ENCODE measurements at places on chromosomes 7 and 10.

DNA sequence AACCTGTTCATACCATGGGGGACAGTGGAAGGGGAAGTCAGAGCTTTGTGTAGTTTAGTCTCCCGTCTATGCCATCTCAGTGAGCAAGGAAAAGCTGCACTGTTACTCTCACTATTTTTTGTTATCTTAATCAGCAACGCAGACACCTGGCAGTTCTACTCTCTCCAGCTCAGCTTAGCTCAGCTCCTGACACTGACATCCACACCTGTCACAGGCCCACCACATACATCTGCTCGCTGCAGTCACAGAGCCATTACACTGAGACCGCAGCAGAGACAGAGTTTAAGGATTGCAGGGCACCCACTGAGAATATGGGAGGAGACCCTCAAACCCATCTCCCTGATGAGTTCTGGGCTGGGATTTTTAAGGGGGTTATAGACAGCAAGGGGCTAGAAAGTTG lies 257.3 kb upstream of the AKR1E2 start:
- DNase-seq, result no peak

DNA sequence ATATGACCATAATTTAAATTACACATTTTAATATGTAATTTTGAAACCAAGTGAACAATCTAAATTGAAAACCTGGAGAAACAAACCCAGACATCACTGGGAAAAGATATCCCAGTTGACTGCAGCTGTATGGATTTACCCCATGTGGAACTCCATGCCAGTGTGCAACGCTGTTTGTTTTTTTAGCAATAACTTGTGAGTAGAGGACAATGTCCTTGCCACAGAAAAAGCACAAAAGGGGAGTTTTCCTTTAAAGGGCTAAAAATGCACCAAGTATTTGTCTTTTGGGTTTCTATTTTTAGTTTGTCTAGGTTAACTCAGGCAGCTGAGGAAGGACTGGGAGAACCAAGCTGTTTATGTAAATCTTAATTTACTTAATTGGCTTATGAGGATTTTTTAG lies 15.1 kb upstream of the COL17A1 start:
- DNase-seq, result no peak

GRCh38 chr7:101775181-101775580 lies 42.2 kb upstream of the CUX1 start:
- DNase-seq, result no peak

DNA sequence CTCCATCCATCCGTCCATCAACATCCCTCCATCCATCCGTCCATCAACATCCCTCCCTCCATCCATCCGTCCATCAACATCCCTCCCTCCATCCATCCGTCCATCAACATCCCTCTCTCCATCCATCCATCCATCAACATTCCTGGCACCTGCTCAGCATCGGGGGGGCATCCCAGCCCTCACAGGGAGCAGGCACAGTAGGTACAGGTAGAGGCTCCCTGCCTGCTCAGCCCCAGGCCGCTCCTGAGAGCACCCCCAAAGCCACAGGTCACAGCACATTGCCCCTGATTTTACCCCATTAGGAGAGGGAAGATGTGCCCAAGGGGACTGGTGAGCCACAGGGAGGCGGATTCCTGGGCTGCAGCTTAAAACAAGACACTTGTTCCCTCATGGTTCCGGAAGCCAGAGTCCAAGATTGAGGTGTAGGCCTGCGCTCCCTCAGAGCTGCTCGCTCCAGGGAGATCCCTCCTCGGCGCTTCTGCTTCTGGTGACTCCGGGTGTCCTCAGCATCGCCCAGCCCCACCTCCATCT lies 21.1 kb upstream of the CFAP46 start:
- no peak for DNase-seq

DNA sequence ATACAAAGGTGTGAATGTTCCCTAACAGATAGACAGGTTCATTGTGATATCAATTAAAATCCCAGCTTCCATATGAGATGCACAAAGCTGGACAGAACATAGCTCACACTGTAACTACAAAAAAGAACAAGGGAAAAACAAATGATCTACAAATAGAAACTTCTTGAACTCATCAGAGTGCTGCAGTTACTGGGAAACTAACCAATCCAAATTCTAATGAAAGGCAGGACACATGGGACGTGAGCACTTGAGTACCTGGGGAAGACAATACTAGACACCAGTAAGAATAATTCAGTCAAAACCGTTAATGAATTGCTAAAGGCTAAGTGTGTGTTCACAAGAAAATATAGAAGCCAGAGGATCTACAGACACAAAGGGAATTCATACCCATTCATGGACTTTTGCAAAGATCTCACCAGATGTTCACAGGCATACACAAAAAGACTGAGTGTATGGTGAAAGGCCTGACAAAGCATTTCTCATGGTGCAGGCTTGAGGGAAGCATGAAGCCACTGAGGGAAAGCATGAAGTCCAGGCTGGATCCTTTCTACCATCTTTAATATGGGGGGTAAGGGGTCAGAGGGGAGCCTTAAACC lies 7.8 kb upstream of the GPR22 start:
- DNase-seq, result no peak

DNA sequence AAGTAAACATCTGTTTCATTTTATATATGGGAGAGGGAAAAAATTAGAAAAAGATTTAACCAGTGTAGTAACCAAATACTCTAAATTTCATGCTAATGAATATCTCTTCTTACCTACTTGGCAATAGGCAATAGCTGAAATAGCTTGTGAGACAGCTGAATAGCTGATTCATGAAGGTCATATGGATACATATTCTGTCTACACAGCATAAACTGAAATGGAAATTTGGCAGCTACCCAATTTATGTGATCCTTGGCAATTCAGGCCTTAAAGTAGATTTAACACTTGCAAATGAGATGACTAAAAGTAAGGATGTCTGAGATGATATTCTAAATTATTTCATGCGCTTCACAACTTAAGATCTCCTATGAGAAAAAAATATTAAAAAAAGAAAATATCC lies 261.2 kb upstream of the SEMA3A start:
- DNase-seq, result no peak

GRCh38 chr10:49355221-49355620 lies 40.7 kb downstream of the DRGX start:
- no peak for DNase-seq

- no peak for DNase-seq
Observed at GRCh38 chr7:15159261-15159660, 256.7 kb upstream of the DGKB start.

GRCh38 chr7:156184164-156184563 lies 371.9 kb upstream of the SHH start:
- no peak for DNase-seq

- no peak for DNase-seq
Observed at GRCh38 chr7:107220356-107220755, 51.6 kb downstream of the HBP1 start.

DNA sequence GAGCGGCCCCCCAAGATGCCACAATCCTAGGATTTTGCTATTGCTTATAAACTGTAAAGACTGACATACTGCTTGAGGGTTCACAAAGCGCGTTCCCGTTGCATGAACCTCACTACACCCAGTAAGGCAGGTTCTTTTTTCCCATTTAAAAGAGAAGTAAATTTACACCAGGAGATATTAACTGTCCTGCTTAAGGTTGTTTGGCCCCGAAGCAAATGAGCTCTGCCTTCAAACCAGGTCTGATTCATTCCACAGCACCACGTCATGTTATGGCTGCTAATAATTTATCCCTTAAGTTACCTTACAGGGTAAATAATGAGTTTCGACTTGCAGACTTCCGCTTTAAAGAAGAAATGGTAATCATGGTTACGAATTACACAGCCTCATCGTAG lies 559 bp upstream of the FKBP14 start:
- DNase-seq, result peak; percentile 61

DNA sequence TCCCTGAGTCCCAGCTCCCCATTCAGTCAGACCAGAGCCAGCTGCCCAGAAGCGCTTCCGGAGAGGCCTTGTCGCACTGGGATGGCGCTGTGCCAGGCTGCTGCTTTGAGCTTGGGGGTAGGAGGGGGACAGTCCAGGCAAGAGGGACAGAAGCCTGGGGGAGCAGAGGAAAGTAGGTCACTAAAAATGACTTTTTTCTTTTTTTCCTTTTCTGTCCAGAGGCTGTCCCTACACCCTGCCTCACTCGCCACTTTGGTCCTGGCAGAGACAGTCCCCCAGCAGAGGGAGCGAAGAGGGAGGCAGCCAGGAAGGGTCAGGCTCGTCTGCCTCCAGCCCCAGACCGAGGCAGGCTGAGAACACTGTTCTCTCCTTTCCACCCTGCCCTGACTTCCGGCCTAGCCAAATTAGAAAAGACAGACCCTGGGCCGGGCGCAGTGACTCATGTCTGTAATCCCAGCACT lies 15.8 kb upstream of the TRIM8 start:
- DNase-seq, result no peak

DNA sequence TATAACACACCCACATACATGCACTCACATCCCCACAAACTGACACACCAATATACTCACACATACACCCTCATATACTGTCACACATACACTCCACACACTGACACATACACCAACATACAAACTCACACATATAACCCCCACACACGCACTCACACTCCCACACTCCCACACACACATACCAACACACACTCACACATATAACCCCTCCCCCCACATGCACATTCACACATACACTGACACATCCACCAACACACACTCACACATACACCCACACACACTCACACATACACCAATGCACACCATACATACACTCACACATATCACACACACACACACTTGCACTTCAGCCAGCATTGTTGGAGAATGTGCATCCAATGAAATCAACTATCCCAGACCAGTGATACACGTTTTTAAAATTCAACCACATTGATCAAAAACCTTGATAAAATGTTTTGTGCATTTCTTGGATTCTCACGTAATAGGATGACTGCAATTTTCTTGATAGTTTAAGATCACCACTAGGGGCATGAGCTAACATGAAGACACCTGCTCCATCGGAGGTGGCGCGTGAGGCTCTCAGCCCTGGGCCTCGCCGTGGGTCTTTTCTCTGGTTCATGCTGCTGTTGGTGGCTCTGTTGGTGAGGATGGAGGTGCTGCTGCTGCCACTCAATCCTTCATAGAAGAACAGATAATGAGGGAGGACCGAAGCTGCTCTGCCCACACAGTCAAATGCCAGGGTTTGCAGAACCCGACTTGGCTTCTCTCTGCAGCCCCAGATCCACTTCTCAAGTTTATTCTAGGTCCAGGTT lies 32.1 kb upstream of the CHST15 start:
- DNase-seq, result peak; percentile 51

DNA sequence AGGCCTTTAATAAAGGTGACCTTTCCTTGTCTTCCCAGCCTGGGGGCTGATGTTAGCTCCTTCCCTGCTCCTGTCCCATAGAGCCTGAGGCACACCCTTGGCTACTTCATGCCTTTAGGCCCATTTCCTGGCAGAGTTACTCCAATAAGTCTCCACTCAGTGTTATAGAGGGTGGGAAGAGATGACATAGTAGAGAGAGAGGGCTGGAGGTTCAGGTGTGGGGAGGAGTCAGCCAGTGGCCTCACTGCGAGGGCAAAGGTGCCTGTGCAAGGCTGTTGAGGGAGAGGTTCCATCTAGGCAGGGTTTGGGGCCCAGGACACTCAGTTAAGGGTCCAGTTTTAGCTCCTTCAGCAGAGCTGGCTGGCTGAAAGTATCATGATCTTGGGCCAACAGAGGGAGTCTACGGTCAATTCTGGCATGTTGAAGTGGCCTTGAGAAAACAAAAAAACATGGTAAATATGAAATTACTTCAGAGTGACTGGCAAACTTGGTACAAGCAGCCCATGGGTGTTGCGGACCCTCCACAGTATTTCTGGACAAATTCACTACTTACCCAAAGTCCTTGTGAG lies 67.9 kb downstream of the ZNF783 start:
- DNase-seq, result no peak

GRCh38 chr7:130154501-130155317 lies 50.5 kb downstream of the TMEM209 start:
- no peak for DNase-seq

DNA sequence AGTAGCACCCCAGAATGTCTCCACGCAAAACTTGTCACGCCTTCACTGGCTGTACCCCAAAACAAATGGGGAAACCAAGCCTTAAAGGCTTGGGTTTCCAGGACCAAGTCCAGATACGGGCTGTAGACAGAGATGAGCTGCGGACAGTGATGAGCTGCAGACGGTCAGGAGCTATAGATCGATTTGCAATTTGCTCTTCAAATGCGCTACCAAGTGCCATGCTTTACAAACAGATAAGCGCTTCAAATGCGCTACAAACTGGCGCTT lies 658 bp upstream of the SGCE start:
- no peak for DNase-seq

GRCh38 chr7:133714654-133715053 lies 412.5 kb upstream of the LRGUK start:
- DNase-seq, result no peak

DNA sequence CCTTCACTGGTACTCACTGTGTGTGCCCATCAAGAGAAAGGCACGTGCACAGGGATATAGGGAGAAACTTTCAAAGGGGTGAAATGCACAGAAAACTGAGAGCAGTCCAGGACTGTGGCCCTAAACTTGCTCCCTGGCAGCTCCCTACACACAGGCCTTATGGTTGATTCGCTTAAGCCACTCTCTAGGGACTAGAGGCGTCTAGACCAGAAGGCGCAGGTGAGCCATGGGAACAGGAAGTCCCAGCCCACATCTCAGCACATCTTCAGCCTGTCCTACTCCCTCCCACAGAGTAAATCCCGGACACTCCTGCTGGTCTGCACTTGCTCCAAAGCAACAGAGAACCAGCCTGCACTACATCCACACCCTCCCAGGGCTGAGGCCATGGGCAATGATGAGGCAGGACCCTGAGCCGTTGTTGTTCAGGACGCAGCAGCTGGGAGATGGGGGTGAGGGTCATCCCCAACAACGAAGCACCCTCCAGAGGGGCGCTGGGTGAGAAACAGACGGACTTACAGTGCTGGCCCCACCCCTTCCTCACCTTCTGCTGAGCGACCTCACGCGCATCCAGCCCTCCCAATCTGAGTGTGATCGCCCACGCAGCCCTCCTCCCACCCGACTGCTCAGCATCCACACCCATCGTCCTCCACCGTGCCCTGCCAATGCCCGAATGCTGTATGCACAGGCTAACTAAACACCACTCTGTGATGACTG lies 109.3 kb downstream of the TNS3 start:
- DNase-seq, result no peak

GRCh38 chr7:20220921-20221547 lies 3.9 kb upstream of the MACC1 start:
- peak; percentile 59 for DNase-seq

DNA sequence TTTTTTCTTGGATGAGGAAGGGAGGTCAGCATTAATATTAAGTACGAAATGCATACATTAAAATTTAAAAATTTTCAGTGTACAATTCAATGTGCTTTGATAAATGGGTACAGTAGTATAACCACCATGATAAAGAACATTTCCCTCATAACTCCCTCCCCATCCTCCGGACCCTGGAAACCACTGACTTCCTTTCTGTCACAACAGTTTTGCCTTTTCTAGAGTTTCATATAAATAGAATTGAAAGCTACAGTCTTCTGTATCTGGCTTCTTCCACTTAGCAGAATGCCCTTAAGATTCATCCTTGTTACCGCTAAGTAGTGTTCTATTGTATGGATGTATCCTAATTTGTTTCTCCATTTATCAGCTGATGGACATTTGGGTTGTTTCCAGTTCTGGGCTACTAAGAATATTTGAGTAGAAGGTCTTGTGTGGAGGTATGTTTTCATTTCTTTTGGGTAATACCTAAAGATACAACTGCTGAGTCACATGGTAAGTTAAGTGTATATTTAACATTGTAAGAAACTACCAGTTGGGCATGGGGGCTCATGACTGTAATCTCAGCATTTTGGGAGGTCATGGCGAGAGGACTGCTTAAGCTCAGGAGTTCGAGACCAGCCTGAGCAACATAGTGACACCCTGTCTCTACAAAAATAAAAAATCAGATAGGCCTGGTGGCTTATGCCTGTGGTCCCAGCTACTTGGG lies 30.8 kb downstream of the ABI1 start:
- peak; percentile 54 for DNase-seq

GRCh38 chr7:107953924-107954303 lies 49.0 kb downstream of the LAMB1 start:
- no peak for DNase-seq

All from hematopoietic multipotent progenitor cell treated with erythropoietin and hydrocortisone succinate and interleukin-3 and kit ligand, for 6 days (in vitro differentiated cells).